ENCODE measurements at places on chromosomes 6 and 20. TPM values are rescaled to one million over a fixed set of nuclear protein-coding genes. Genes with fewer than 3 reads are reported as not detected.

The ERVFRD-1 gene
- polyA plus RNA-seq = not detected

The MRAP2 gene
- polyA plus RNA-seq = 0.03 TPM

The SGK2 gene
- not detected for polyA plus RNA-seq

The CD93 gene
- 0.02 TPM for polyA plus RNA-seq

The GFOD1 gene
- 1.8 TPM for polyA plus RNA-seq

The GGTLC1 gene
- polyA plus RNA-seq = not detected

The LRRN4 gene
- polyA plus RNA-seq = 0.11 TPM

The RIPK1 gene
- 11.9 TPM for polyA plus RNA-seq

The BACH2 gene
- polyA plus RNA-seq = 1.4 TPM

The DEF6 gene
- 4.2 TPM for polyA plus RNA-seq

The MYCT1 gene
- 0.79 TPM for polyA plus RNA-seq
